ENCODE measurements at places on chromosomes 3 and 15.
A peak's percentile ranks its signal among the peaks of the same experiment; 100 is the strongest.

DNA sequence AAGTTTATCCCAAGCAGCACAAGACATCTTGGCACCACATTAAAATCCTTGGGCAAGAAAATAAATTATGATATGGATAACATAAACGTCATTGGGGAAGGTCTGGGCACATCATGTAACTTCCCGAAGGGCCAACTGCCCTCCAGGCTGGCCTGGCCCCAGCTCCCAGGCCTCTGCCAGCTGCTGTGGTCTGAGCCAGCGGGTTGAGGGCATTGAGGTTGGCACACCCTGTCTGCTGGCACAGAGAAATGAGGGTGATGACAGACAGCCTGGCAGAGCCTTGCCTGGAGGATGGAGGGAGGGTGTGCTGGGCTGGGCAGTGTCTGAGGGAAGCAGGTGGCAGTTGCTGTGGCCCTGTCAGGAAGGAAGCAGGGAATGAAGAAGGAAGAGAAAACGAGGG lies 3.3 kb upstream of the RBSN start:
- DNase-seq, result no peak

- peak; percentile 20 for DNase-seq
These were observed at the start of gene IRAK2 for GRCh38 chr3:10164546-10165393. IRAK2 (plus strand) TSS chr3:10164919; CDS start chr3:10164955, 36 bp downstream.

DNA sequence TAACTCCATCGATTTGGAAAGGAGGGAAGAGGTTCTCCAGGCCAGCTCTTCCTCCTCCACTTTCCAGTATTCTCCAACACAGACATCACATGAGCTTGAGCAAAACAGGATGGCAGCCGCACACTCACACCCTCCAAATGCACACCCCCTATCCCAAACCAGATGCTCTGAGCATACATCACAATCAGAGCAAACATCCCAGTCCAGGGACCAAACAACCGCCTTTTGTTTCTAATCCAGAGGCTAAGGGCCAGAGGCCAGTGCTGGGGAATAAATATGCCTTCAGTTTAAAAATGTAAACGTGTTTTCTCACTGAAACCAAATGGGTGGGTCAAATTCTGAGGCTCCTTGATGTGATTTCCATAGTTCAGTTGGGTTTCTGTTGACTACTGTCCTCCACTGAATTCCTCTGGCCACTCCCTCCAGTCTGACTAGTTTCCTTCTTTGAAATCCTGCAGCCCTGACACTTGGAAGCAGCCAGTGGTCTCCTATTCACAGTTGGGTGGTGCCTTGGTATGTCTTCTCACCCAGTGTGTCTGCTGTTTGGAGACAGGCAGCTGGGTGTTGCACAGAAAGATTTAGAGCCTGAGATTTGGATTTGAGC lies 19.2 kb upstream of the MFGE8 start:
- no peak for DNase-seq

GRCh38 chr3:189786479-189787064 lies 155.4 kb downstream of the TP63 start:
- DNase-seq, result no peak

DNA sequence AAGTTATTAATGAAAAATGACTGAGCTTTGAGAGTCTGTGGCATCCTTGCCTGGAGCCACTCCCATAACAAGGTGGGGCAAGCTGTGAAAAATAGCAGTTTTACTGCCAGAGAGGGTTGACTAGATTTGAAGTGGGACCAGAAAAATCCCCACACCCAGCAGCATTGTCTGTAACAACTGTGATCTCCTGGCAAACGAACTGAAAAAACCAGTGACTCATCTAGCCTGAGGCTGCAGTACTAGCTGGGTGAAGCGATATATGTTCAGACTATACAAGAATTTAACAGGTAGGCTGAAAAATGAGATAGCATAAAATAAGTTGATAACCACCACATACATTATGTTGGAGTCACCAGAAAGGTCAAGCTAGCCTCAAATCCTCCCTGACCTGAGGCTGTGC lies 64.0 kb downstream of the DPH6 start:
- DNase-seq, result no peak
